Amygdala (tissue), 56 donors: ENCODE measurements at places on chromosomes 11 and 22.

GRCh38 chr11:84799112-84799511, 828.0 kb downstream of the DLG2 start:
- DNase-seq = no peak

DNA sequence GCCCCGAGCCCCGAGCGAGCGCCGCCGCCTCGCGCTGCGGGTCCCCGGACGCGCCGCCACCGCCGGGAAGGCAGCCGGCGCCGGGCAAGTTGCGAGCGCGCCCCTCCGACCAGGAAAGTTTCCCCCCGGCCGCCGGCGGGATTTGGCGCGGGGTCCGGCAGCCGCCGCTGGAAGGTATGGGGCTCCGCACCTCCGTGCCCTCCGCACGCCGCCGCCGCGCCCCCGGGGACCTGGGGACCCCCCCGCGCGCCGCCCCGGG, 281 bp downstream of the TSPAN18 start:
- no peak for DNase-seq

GRCh38 chr11:9120664-9121468, 29.5 kb upstream of the SCUBE2 start:
- no peak for DNase-seq

GRCh38 chr22:26646158-26646557, 11.2 kb upstream of the MIAT start:
- DNase-seq = no peak

- no peak for DNase-seq
Measured at GRCh38 chr22:28915969-28916368, 32.6 kb downstream of the ZNRF3 start.

GRCh38 chr11:32033067-32033466, 57.8 kb upstream of the RCN1 start:
- DNase-seq = no peak

GRCh38 chr11:5592615-5593014, 3.8 kb upstream of the TRIM6 start:
- no peak for DNase-seq

DNA sequence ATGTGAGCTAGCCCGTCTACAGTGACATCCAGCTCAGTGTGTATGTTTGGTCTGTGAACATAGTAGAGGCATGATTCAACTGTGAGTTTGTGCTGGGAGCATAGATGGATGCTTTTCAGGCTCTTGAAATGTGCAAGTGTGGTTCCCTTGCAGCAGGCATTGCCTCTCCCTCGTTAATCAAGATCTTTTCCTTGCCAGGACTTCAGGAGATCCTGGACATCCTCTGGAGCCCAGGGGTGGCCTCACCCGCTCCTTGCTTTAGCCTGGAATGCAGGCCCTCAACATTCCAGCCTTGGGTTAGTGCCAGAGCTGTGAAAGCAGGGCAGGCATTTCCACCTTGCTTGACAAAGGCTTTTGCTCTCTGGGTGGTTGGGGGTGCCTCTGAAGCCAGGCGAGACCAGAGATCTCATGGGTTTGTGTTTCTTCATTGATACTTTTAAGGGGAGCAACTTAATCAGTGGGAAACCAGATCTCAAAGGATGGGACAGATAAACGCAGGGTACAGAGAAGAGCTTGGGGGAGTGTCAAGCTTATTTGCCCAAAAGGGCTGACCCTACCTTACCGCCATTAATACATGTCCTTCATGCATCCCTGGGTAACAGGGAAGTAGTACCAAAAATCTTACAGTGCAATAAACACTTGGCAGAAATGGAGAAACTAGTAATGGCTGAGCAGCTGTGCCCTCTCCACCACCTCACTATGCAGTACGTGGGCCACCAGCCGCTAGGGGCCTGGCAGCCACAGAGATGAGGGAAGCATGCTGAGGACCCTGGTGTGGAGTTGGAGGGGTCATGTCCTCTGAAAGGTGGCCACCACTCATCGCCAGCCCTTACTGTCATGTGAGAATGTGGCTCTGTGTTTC, 72.1 kb downstream of the PTPRJ start:
- no peak for DNase-seq

- no peak for DNase-seq
Measured at GRCh38 chr11:9899676-9900075, 235.8 kb downstream of the SWAP70 start.

GRCh38 chr11:130592056-130592455, 143.6 kb downstream of the ADAMTS15 start:
- no peak for DNase-seq

GRCh38 chr11:94128746-94129511, at the start of gene PANX1:
TSS of gene PANX1 (plus strand) at chr11:94128841. CDS start at chr11:94129313, 472 bp downstream.
- peak; percentile 56 for DNase-seq

GRCh38 chr11:71115770-71116692, 136.3 kb downstream of the SHANK2 start:
- DNase-seq = no peak

DNA sequence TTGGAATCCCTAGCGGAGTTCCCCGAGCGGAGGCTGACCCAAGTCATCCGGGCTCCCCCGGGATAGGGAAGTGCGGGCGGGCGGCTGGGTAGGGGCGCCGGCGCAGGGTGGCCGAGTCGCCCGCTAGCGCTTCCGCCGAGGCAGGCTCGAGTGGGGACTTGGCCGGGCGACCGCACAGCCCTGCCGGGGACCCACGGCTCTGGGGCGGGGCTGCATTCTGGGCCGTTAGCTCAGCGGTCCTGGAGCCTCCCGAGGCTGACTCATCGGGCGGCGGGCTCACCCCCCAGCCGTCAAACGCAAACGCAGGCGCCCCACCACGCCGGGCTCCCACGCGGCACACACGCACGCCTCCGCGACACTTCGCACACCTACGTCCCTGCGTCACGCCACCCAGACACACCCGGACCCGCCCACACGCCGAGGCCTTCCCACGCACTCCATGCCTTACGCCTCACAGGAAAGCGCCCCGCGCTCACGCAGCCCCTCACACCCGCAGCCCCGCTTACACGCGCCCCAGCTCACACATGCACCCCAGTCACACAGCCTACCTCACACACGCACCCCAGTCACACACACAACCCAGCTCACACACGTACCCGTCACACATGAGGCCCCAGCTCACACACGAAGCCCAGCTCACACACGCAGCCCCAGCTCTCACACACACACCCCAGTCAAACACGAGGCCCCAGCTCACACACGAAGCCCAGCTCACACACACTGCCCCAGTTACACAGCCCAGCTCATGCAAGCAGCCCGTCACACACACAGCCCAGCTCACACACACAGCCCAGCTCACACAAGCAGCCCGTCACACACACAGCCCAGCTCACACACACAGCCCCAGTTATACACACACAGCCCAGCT, 1.2 kb downstream of the PHLDB1 start:
- DNase-seq = no peak

DNA sequence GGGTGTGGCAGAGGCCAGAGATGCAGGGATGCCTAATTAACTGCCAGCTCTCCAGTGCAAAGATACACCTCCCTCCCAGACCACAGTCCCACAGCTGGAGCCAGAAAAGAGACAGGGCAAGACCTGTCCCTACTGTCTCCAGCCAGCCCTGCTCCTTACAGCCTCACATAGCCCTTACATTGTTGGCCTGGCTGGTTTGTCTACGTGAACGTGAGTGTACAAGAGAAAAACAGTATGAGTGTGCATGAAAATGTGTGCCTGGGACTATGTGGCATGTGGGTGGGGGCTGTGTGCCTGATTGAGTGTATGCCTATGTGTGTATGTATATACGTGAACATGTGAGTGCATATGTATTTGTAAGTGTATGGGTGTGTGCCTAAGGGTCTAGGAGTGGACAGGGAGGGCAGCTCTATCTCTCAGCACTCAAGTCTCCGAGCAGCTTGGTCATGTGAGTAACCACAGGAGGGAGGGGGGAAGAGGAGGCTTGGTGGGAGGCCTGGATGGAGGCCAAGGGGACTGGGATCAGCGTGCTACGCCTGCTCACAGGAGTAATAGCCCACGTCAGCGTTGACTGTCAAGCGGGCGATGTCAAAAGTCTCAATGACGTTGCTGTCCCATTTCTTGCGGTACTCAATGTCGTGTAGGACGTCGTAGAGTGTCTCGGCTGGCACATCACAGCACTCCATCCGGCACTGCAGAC, 6.6 kb upstream of the ARAP1 start:
- DNase-seq = no peak

- no peak for DNase-seq
Measured at GRCh38 chr22:19622061-19622441, 92.3 kb upstream of the SEPTIN5 start.

DNA sequence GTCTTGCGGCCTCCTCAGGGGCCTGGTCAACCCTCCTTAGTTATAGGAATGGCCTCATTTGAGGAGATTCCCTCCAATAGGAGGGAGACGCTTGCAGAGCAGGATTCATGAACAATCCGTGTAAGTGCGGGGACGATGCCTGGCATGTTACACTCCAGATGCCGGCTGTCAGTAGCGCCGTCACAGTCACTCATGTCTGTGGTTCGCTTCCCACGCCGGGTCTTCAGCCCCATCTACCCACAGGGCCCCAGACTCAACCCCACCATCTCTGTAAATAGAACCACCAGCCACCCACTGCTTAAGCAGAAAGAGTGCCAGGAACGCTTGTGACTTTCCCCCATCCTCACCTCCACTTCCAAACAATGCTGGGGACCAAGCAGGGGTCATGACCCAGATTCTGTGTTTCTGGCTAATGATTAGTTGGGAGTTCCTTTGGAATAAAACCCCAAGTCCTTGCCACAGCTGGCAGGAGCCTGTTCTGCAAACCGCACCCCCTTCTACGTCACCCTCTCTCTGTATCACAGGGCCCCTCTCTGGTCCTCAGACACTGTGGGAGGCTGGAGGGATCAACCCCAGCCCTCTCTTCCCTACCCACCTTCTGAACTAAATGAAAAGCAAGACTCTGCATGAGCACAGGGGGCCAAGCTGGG, 38.8 kb upstream of the TOLLIP start:
- no peak for DNase-seq

DNA sequence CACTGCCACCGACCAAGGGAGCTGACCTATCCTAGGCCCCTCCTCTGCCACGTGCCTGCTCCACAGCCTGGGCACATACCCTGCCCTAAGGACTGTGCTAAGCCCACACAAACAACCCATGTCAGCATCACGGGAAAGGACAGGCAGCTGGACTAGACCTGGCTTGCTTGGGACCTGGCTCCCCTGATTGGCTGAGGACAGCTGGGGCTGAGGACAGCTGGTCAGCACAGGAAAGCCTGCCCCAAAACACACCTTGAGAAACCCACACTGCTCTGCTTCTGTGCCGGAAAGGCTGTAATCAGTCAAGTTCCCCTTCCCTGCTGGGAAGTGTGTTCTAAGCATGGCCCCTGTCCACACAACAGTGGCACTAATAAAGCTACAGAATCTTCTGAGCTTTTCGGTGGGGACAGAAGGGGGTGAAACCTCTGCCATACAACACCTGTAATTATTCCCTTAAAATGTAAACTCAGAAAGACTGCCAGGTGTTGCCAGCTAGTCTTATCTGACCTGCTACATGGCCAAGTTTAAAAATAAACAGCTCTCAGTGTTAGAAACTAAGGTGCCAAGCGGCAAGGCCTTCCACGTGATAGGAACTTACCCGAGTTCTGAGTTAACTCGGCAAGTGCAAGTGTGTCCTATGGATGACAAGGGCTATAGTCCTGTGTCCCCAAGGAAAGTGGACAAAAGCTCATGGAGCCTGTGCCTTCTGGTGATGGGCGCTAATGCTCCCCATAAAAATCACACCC, 35.7 kb upstream of the ARFGAP3 start:
- DNase-seq = no peak

- DNase-seq = no peak
Measured at GRCh38 chr11:100294748-100295147, 392.3 kb upstream of the ARHGAP42 start.

- no peak for DNase-seq
Measured at GRCh38 chr11:13269775-13270174, 7.8 kb upstream of the BMAL1 start.

DNA sequence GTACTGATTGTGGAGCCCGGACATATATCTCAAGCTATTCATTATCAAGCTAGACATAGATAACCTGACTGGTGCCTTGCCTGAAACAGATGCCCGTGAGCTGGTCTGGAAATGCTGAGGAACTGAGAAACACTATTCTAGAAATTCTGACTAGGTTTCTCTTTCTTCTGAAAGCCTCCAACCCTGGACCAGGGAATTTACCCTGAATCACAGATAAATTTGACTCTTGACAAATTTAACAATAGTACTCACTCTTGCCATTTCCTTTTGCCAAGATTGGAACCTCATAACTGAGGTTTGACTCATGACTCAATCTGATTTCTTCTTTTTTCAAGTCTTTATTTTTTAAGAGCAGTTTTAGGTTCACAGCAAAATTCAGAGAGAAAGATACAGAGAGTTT, 189.6 kb upstream of the SYN3 start:
- DNase-seq = no peak

DNA sequence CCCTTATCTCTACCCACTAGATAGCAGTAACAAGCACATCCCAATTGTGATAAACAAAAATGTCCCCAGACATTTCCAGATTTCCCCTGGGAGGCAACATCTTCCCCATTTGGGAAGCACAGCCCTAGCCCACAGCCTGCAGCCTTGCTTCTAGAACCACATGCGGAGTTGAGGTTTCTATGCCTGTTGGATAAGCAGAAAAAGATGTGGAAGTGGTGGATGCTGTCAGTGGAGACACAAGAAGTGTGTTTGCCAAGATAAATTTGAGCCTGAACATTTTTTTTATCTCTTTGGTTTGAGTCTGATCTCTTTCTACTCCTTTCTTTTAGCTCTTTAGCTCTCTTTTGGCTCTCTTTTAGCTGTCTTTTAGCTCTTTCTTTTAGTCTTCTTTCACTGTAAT, 884.5 kb downstream of the NTM start:
- DNase-seq = no peak

DNA sequence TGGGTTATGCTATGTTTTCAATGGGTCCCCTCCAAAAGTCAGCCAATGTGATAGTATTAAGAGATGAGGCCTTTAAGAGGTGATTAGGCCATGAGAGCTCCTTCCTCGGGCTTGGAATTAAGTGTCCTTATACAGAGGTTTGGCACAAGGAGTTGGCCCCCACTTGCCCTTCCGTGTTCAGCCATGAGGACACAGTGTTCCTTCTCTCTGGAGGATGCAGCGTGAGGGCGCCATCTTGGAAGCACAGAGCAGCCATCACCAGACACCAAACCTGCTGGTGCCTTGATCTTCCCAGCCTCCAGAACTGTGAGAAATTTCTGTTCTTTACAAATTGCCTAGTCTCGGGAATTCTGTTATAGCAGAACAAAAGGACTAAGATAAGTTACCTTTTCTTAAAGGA, 26.9 kb downstream of the POU2AF3 start:
- DNase-seq = no peak

DNA sequence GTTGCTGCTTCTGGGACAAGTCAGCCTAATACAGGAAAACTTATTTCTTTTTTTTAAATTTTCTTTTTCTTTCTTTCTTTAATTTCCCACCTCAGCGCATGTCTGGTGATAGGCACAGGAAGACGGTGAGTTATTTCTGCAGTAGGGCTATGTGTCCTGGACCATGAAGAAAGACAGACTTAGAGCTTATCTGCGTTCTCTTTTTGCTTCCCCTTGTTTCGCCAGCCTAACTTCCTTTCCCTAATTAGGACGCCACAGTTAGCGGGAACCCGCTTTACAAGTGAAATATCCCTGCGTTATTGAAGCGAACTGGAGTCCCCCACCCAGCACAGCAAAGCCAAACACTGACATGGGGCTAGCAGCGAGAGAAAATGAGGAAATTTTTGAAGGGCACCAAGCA, 8.6 kb downstream of the OR6M1 start:
- no peak for DNase-seq

GRCh38 chr11:122599434-122599833, 56.1 kb upstream of the UBASH3B start:
- no peak for DNase-seq
